ENCODE measurements at places on chromosomes 7 and 10.

GRCh38 chr7:69599286-69599954, 1.1 kb downstream of the AUTS2 start:
- peak; percentile 59 for DNase-seq

- DNase-seq, result peak; percentile 71
These were observed 712.1 kb upstream of the NRP1 start for GRCh38 chr10:34046506-34047034.

- DNase-seq, result peak; percentile 64
These were observed 700 bp downstream of the SMC3 start for GRCh38 chr10:110568055-110568735.

DNA sequence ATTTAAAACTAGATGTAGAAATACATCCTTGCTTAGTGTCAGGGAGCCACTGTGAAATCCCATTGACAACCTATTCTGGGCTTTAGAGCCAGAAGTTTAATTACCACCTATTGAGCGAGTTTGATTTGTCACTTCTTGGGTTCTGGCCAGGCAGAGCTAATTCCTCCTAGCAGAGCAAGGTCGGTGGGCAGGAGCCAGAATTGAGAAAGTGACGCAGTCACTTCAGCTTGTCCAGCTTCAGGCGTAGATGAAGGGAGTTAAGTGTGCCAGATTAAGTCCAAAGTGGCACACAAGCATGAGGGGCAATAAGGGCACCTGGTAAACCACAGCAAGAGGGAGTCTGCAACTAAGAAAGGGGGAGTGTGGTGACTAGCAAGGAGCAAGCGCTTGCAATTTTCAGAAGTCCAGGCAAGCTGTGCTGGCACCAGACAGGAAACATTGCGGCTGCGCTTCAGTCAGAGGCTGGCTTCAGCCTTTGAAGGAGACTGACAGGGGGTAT, 119.4 kb downstream of the ST7 start:
- DNase-seq, result no peak

DNA sequence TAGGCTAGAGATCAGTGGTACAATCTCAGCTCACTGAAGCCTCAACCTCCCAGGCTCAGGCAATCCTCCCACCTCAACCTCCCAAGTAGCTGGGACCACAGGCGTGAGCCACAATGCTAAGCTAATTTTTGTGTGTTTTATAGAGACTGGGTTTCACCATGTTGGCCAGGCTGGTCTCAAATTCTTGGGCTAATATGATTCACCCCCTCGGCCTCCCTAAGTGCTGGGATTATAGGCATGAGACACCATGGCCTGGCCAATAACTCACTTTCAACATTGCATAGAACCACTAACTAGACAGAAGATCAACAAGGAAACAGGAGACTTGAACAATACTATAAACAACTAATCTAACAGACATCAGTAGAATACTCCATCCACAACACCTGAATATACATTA, 191.7 kb downstream of the LRRN3 start:
- no peak for DNase-seq

GRCh38 chr7:85341973-85342372, 155.1 kb upstream of the SEMA3D start:
- no peak for DNase-seq

- DNase-seq, result peak; percentile 42
These were observed 1.7 kb upstream of the WDR86 start for GRCh38 chr7:151411551-151411950.

GRCh38 chr10:100571084-100571856, 35.5 kb downstream of the HIF1AN start:
- DNase-seq, result no peak

- no peak for DNase-seq
These were observed 52.7 kb downstream of the CDK14 start for GRCh38 chr7:90648834-90649233.

DNA sequence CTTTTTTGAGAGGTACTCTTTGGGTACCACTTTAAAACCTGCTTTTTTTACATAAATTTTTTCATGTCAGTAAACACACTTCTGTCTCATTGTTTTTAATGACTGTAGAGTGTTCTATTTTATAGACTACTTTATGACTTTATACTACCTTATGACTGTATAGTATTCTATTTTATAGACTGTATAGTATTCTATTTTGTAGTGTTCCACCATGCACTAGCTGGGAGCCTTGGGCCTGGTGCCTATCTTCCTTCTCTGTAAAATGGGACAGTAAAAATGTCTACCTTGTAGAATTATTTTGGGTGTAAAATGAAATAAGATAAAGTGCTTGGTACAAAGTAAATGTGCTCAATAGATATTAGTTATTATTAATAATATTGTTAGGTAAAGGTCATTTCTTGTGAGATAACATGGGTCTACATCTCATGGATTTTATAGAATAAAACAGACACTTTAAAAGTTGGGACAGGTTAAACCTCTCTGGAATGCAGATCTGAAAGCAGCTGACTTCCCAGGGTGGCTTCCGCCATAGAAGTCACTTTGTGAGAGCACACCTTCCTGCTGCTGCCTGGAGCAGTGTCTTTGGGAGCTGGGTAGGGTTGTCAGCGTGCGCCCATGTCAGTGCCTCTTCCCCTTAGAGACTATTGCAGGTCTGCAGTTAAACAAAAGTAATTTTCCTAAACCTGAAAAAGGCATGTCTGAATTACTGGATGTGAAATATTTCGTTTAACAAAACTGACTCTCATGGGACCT, 31.0 kb downstream of the CCNY start:
- DNase-seq, result no peak

DNA sequence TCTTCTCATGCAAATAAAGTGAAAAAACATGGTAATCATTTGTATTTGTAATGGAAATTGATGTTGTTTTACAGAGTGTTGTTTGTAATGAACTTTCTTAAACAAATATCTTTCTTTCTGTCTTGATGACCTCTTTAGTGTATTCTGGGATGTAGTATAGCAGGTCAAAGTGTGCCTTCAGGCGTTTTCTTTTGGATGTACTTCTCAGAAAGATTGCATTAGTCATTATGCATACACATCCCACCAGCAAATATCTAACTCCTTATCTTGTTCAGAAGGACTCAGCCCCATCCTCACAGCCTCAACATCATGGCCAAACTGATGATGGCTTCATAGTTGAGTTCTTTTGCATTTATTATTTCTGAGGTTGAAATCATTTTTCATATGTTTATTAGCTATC, 124.7 kb downstream of the LRRC18 start:
- DNase-seq, result no peak
